ENCODE measurements at places on chromosomes 2 and 18.

DNA sequence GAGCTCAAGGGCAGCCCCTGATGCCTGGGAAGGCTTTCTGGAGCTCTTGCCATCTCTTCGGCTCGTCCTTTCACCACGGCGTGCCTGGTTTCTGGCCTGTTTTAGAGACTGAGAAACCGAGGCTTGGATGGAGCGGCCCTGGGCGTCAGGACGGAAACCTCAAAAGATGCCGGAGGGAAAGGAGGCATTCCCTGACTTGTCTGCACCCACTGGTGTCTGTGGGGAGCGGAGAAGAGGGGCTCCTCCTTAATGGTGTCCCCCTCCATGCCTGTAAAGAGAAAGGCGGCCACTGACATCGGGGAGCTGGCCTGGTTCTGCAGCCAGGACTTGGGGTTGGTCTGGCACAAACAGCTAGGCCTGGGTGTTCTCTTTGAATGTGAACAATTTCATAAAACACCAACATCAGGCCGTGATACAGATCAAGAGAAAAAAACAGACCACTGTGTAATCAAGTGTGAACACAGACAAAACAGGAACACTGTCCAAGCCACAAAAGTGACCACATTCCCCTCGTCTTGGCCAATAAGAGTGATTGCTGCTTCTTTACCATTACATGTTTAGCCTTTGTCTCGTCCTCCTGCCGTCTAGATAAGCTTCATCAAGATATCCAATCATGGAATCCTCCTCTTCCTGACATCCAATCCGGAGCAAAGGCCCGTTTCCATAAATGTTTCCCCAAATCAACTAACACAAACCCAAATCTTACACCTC lies 633 bp upstream of the ILKAP start:
- no peak for DNase-seq

DNA sequence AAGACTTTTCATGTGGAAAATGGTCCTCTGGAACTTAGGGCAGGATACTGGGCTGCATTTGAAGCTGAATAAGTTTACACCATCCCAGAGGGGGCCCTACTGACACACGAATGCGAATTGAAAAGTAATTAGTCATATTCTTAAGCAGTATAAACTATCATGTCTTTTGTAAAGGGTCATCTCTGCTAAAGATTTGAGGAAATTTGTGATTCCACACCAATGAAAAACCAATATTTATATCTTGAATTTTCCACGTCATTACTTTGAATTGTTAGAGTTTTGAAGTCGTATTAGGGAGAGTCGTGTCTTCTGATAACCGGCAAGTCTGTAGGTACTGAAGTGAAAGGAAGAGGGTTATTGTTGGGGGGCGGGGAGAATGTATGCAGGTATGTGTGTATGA lies 4.1 kb upstream of the OTX1 start:
- no peak for DNase-seq

GRCh38 chr2:160941290-160941846 lies 218.9 kb upstream of the TANK start:
- no peak for DNase-seq

DNA sequence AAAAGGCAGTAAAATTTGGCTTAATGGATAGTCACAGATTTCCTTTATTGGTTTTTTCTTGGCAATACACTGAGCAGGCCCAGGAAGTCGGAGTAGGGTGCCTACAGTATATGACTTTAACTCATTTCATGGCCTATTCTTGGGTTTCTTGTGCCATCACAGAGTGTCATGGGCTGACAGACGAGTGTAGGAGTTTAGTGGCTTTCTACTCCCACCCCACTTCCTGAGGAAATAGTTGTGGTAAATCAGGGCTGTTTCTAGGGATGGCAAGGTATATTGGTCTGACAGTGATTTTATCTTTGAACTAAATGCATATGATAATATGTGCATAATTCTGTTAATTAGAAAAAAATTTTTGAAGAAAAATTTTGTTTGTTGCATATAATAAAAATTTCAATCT lies 100.1 kb downstream of the PLCL1 start:
- no peak for DNase-seq

DNA sequence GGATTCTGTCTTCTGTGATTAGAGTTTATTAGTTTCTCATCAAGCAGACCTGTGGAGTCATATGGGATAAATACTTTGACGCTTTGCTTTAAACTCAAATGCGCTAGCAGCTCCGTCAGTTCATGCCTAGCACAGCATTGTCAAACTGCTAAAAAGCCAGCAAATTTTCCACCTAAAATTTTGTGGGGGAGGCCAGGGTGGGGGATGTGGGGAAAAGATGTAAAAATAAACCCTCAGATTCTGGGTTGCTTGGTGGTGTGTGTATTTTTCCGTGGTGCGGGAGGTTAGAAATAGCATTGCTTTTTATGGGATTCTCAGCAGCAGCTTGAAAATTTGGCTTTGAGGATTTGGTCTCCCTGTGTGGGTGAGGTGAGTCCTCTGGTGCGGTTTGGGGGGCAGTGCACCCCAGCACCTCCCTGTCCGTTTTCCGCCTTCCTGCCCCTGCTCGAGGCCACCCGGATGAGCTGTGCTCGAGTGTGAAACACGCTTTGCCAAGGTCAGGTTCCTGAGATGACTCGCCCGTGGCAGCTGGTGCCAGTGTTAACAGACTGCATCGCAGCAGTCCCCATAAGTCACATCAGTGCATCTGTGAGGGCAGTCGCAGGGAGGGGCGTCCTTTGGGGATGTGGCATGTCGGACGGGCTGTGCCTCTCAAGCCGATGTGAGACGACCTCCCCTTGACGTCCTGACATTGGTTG lies 65.9 kb downstream of the LDLRAD4 start:
- DNase-seq, result no peak
